Osteoblast (primary cell): ENCODE measurements at places on chromosomes 4 and X. TPM values are rescaled to one million over a fixed set of nuclear protein-coding genes. Genes with fewer than 3 reads are reported as not detected.

The FAM114A1 gene
- total RNA-seq = 352 and 392 TPM in 2 replicates

The KIAA0232 gene
- total RNA-seq = 23.9 and 25.0 TPM in 2 replicates

The WAS gene
- total RNA-seq = 0.36 TPM in 1 of 2 replicates, not detected in the other

The PWWP3B gene
- total RNA-seq = not detected in 2 replicates

The ADRA2C gene
- 1.1 and 1.5 TPM in 2 replicates for total RNA-seq

The CT45A3 gene
- total RNA-seq = not detected in 2 replicates

The ITIH6 gene
- total RNA-seq = not detected in 2 replicates

The GAB3 gene
- 3.2 and 6.9 TPM in 2 replicates for total RNA-seq

The RTL9 gene
- total RNA-seq = 0.59 and 0.72 TPM in 2 replicates

The STAP1 gene
- total RNA-seq = not detected in 2 replicates

- no peak for DNase-seq
Measured at GRCh38 chrX:136273986-136274385, 22.8 kb upstream of the MAP7D3 start.

GRCh38 chrX:130688360-130688759 is 214.6 kb downstream of the ENOX2 start:
- DNase-seq = no peak

GRCh38 chr4:77104791-77105540 is 29.2 kb upstream of the CCNI start:
- DNase-seq = peak; percentile 58

GRCh38 chr4:36164900-36165630 is 79.2 kb downstream of the ARAP2 start:
- DNase-seq = no peak

DNA sequence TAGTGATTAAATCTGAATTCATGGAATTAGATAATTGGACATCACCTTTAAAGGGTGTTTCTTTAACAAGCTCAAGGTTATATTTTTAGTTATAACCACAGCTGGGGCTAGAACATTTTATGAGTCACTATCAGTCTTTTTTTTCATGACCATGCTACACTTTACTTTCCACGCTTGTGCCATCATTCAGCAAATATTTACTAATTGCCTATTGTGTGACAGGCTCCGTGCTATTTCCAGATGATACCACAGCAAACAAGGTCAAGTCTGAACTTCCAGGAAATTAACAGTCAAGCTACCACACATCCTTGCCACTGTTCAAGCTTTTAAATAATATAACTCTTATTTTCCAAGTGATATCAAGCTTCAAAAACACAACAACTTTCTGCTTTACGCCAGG is 16.5 kb downstream of the SPANXN3 start:
- no peak for DNase-seq

DNA sequence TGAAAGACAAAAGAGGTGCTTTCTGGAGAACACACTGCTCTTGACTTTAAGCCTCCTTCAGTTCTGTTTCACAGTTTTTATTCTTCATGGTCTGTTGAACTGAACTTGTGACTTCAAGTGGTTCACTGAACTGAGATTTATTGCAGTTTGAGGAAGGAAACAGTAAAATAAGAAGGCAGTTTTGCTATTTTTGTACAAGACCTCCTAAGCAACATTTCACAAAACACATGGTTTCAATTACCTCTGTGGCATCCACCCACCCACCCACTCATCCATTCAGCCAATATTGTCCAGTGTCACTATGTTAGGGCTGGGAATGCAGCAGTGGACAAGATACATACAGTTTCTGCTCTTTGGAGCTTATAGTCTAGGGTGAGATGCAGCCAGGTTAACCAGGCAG is 131.3 kb downstream of the IL1RAPL2 start:
- DNase-seq = no peak

- no peak for DNase-seq
Measured at GRCh38 chr4:107624024-107624423, 96.0 kb downstream of the PAPSS1 start.

GRCh38 chr4:69039071-69039470 is 57.2 kb upstream of the UGT2B7 start:
- DNase-seq = no peak

DNA sequence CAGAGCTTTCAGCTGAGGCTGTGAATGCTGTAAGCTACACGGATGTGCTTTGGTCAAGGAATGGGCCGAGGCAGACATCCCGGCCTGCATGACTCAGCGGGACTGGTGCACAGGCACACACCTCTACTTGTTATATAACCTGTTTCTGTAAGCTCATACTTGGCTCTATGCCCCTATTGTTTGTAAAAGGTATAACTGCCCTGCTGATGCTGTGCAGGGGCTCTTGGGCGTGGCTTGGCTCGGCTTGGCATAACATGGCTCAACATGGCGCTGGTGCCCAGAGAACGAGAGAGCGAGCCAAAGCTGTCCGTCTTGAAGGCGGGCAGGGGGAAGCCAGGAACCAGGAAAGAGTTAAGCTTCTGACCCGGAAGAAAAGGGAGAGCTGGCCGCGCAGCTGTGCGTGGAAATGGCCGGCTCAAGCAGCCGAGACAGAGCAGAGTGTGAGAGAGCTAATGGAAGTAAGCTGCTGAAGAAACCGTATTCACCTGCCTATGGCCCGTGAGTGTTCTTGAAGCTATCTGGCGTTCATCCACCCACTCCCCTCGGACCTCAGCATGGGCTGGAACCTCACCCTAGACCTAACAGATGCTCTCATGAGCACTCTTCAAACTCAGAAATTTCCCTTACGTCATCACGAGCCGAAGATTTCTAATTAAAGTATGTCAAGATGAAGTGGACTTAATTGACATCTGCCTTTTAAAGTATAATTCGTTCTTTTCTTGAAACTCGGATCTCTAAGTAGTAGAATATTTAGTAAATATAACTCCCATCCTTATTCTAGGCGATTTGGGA is 286.3 kb upstream of the AGA start:
- DNase-seq = no peak

- no peak for DNase-seq
Measured at GRCh38 chrX:129908636-129909035, 2.7 kb downstream of the UTP14A start.

DNA sequence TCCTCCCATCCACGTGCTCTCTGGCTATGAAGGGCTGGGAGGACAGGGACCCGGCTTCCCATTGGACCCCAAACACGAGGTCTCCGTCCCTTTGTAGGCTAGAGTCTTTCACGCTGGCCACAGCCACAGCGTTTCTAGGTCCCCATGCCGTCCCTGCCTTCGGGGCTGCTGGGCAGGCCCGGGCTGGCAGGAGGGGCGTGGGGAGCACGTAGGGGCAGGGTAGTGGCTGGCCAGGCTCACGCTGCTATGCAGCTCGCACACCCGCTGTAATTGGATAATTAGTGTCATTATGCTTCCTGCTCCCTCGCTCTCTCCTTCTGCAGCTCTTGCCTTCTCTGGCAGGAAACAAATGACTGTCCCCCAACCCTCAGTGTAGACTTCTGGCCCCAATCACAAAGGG is 9.8 kb downstream of the ATP2B3 start:
- no peak for DNase-seq

DNA sequence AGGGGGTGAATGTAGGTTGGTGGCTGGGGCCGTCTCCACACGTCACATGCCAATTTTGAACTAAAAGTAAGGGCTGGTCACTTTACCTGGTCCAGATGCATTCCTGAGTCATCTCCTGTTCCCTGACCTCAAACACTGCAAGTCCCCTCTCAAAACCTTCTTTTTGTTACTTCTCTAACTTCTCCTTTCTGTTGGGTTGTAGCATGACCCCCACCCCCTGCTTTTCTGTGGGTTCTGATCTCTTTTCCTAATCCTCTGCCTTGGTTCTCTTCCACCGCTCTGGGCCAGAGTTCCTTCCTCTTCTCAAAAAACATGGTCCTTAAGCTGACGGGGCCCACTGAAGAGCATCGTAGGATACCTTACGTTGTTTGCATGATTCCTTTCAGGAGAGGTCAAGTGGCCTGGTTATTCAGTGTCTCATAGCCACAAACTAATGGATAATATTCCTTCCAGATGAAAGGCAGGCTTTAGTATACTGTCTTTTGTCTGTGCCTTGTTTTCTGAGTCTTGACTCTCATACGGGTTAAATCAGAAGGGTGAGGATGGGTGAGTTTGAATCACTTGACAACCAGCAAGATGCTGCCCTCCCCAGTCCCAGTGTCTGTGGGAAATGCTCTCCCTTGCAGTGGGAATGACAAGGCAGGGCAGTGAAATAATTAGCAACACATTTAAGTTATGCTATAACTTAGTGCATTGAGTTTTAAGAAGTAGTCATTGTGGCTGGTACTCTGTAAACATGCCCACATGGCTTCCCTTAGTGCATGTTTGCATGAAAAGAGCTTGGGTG is 15.1 kb downstream of the SMS start:
- DNase-seq = no peak

DNA sequence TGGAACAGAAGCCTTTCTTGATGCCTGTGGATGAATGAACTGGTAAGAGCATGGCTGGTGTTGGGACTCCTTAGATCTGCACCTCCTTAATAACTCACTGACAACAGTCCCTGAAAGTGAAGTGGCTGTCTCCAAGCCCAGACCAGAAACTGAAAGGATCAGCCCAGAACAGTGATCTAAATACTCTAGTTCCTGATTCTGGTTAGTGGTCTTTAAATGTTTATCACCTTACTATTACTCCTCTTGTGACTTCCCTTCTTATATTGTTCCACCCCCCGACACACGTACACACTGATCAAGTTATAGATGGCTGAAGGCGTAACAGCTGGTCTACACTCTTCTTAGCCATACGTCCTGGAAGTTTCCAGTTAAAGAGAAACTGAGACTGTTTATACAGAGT is 33.8 kb upstream of the ARMCX2 start:
- DNase-seq = no peak

DNA sequence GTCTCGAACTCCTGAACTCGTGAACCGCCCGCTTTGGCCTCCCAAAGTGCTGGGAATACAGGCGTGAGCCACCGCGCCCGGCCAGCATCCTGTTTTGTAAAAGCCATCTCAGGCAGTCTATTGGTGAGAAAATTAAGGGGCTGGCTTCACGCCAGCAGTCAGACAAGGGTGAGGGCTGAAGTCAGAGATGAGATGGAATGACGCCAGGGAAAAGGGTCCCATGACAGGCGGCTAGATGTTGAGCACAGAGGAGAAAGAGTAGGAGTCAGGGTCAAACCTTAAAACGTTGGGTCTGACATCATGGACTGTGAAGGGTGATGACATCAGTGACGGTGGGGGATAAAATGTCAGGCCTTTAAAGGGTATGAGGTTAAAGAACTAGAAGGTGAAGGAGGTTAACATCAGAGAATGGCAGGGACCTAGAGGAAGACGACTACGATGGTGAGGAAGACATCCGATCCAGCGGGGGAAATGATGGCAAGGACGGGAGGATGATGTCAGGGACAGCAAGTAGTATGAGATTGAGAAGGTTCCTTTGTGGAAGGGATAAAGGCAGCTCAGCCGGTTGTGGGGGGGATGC is 504 bp upstream of the RBM3 start:
- DNase-seq = no peak

GRCh38 chrX:153381684-153382532 is 19.2 kb downstream of the PNMA6E start:
- DNase-seq = peak; percentile 87

DNA sequence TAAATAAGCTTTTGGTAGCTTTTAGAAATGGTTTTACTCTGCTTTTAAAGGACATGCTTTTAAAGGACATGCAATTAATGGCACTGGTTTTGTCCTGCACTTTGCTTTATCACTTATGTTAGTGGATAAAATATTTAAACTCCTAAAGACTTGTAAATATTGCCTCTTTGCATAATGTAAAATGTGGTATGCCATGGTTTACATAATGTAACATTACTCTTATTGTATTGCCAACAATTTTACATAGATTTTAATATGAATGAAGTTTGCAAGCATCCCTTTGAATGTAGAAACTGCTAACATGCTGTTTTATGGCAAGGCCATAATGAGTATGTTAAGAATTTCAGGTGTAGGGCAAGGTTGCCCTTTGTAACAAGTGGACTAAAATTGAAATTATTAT is 118.4 kb downstream of the CHIC1 start:
- DNase-seq = no peak

DNA sequence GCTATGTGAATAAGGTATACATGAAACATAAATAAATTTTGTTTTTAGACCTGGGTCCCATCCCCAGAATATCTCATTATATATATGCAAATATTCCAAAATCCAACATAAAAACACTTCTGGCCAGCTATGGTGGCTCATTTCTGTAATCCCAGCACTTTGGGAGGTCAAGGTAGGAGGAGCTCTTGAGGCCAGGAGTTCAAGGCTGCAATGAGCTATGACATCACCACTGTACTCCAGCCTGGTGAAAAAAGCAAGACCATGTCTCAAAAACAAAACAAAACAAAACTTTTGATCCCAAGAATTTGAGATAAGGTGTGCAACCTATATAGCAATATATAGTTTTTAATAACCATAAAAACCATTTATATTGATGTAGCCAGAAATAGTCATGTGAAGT is 5.4 kb upstream of the ADGRA3 start:
- no peak for DNase-seq

GRCh38 chr4:22672944-22673343 is 19.8 kb upstream of the GBA3 start:
- DNase-seq = no peak

DNA sequence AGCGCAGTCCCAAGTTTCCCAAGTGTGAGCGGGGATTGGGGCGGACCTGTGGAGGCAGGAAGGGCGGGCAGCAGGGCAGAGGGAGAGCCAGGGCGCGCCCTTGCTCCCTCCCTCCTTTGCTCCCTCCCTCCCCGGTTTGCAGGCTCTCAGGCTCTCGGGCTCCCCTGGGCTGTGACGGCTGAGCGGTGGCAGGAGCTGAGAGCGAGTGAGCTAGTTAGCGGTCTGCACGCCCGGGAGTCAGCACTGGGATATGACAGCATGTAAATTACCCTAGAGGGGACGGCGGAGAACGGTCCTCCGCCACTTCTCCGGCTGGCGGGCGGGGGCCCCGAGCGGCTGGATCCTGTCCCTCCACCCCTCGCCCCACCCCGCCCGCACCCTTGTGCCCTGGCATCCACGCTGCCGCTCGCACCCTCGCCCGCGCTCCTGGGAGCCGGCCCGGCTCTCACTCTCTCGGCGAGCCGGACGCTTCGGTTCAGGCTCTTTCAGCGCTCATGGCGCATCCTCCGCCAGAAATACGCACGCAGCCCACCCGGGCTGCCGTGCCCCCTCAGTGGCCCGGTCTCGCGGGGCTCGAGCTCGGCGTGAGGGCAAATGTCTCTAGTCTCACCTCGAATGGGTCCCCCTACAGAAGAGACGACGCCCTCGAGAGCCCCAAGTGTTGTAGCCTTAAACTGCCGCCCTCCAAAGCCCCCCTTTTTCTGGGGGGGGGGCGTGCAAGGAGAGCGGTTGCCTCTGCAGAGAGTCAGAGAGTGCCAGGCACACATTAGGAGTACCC is at the start of gene TSC22D3:
TSC22D3 (minus strand) TSS at position 54 of the 778 bp plus-strand sequence. CDS start 368 bp downstream, outside the sequence.
- DNase-seq = no peak

- DNase-seq = no peak
Measured at GRCh38 chr4:53322696-53323095, 43.2 kb downstream of the SCFD2 start.

- DNase-seq = no peak
Measured at GRCh38 chr4:69096111-69096656, at the start of gene UGT2B7. TSS of gene UGT2B7 (plus strand) at chr4:69096474. CDS start at chr4:69096521, 47 bp downstream.
